Retina (tissue), 1 donor: ENCODE measurements at places on chromosomes 6 and 20.
A peak's percentile ranks its signal among the peaks of the same experiment; 100 is the strongest.

DNA sequence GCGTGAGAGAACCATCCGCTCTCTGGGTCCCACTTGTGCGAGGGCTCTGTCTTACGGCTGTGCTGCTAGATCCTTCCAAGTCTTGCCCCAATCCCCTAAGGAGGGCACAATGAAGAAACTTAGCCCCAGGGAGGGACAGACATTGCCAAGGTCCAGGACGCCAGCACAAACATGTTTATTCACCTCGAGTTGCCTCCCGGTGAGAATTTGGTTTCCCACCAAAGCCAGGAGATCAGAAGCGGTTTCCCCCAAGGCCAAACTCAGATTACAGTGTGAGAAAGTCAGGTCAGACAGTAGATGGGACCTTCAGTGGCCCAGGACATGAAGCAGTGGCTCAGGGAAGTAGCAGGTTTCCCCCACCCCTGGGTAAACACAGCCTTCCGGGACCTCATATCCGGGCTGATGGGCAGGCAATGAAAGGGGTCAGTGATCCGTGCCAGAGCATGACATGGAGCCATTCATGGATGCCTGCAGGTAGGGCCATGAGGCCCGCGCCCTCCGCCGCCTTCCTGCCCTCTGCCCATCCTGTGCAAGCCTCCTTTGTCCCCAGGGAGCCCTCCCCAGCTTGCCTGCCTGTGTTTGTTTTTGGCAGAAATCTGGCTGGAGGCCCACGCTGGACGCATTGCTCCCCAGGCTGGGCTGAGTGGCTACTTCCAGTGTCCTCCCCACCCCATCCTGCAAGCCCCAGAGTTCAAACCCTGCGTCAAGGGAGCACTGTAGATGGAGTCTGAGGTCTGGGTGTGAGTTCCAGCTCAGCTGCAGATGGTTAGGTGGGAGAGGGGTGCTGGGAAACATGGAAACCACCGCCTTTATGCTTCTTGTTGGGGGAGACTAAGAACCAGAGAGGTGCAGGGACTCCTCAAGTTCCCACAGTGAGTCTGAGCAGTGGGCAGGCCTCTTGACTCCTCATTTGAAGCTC is 2.0 kb downstream of the BPIFB2 start:
- DNase-seq, result no peak

DNA sequence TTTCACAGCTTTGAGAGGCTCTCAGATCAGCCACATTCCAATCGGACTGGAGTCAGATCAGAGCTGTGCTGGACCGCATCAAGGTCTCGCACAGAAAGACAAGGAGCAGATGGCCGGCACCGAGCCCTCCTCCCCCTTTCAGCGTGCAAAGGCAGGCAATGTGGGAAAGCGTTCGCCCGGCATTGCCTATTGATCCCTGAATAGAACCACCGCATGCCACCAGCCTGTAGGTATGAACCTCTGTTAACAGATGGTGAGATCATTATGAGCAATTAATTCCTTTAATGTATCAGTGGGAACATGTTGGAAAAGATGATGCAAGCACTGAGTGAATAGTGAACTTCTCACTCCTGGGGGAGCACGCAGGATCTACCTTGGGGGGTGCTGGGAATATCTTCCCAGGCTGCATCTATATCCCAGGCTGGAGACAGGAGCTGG is 117.5 kb upstream of the ID4 start:
- peak; percentile 72 for DNase-seq

DNA sequence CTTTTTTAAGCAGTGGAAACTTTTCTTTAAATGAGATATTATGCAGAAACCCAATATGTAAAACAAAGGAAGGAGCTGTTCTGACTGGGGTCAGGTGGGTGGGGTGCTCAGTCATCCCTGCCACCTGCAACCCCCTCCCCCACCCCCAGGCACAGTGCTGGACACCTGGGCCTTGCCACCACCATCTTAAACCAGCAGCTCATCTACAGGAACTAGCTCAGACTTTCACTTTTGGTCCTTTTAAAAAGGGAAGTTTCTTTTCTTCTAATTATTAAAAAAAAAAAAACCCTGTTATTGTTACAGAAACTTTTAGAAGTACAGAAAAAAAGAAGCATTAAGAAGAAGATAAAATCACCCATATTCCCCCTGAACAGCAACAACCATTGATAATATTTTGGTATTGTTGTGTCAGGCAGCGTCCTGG is 37.1 kb downstream of the PPP1R16B start:
- no peak for DNase-seq

GRCh38 chr6:155084431-155085123 is 89.5 kb downstream of the TIAM2 start:
- DNase-seq, result no peak

DNA sequence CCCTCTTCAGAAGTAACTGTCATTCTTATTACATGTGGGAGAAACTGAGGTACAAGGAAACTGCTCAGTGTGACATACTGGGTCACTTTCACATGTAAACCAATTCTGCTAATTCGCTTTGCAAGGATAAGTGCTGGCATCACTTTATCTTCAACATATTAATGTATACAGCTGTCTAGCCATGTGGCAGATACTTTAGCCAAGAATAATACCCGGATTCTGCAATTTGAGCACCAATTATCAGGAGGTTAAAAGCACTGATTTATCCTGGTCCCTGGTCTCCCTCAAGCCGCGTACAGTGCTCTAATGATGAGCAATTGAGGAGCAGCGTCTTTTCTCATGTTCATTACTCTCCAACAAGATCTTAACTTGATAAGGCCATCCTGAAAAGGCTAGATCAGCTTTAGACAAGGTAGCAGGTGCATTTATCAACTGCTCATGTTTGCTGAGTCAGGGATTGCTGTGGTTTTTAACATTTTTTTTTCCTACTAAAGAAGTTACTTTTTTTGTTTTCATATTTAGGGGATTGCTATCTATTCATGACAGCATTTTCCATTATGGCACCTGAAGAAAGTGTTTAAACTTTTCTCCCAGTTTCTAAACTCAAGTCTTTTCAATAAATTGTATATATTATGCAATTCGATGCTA is 1066.3 kb upstream of the MAP3K7 start:
- no peak for DNase-seq

- DNase-seq, result no peak
Observed at GRCh38 chr6:134421501-134421900, 103.6 kb upstream of the SGK1 start.
